ENCODE measurements at places on chromosomes 6 and 20.

DNA sequence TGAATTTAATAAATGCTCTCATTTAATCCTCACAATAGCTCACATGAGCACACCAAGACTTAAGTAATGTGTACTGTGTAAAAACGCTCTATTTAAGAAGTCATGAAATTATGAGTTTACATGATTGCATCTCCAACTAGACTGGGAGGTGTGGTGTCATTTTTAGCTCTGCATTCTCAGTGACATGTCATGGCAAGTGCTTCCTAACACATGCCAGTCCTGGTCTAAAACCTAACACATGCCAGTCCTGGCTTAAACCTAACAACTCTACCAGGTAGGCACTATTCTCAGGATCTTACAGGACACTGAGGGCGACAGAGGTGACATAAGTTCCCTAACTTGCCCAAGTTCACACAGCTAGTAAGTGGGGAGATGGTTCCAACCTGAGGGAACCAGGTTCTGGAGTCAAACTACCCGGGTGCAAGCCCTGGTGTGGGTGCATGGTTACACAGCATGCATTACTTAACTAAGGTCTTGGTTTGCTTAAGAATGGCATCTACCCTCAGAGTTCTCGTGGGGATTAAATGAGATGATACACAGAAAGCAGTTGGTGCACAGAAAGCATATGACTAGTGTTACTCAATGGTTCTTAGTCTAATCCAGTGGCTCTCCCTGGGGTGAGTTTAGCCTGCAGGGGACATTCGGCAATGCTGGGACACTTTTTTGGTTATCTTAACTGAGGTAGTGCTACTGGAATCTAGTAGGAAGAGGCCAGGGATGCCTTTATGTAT lies 14.7 kb downstream of the CLDN20 start:
- DNase-seq: no peak
- H3K27ac ChIP-seq: no peak overlapping the region
- no peaks in the 10 kb centered on the region for H3K27me3 ChIP-seq
- no peaks in the 10 kb centered on the region for H3K4me1 ChIP-seq
- H3K4me3 ChIP-seq: no peak overlapping the region

GRCh38 chr6:74937936-74938335 lies 267.9 kb downstream of the COL12A1 start:
- no peak overlapping the region for H3K27ac ChIP-seq
- no peaks in the 10 kb centered on the region for H3K36me3 ChIP-seq
- no peaks in the 10 kb centered on the region for H3K4me1 ChIP-seq
- no peak for DNase-seq
- H3K27me3 ChIP-seq: no peaks in the 10 kb centered on the region

DNA sequence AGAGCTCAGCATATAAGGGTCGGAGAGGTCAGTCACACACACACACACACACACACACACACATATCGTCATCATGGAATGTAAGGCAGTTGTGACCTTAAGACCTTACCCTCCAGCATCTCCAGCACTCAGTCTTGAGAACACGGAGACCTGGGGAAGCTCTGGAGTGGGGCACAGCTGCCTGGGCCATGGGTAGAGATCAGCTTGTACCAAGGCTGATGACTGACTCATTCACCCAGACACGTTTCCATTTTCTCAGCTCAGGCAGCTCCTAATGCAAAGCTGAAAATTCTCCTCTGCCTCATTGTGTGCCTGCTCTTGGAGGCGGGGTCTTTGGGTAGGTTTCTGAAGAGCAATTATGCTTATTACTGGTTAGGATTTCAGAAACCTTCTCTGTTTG lies 38.3 kb upstream of the PDYN start:
- no peak overlapping the region for H3K27ac ChIP-seq
- no peak for DNase-seq
- H3K27me3 ChIP-seq: no peaks in the 10 kb centered on the region
- no peak overlapping the region for H3K4me3 ChIP-seq
- H3K36me3 ChIP-seq: no peaks in the 10 kb centered on the region

DNA sequence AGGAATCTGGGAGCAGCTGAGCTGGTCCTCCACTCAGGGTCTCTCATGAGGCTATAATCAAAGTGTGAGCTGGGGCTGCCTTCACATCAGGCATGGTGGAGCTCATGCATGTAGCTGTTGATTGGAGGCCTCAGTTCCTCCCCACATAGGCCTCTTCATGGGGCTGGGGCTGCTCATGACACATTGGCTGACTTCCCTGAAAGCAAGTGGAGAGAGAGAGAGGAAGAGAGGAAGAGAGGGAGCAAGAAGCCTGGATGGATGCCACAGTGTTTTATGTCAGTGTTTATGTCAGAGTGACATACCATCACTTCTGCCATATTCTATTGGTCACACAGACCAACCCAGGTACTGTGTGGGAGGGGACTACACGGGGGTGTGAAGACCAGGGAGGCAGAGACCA lies 43.8 kb downstream of the EYA2 start:
- no peaks in the 10 kb centered on the region for H3K36me3 ChIP-seq
- no peaks in the 10 kb centered on the region for H3K27me3 ChIP-seq
- no peak overlapping the region for H3K4me3 ChIP-seq
- H3K4me1 ChIP-seq: no peaks in the 10 kb centered on the region
- no peak overlapping the region for H3K27ac ChIP-seq

- H3K4me3 ChIP-seq: no peak overlapping the region
- H3K4me1 ChIP-seq: peaks cover 7% of the 10 kb centered on the region
- peak; percentile 10 for DNase-seq
- no peaks in the 10 kb centered on the region for H3K27me3 ChIP-seq
Observed at GRCh38 chr20:12023194-12023795, 105.6 kb downstream of the BTBD3 start.

GRCh38 chr6:111995404-111995803 lies 58.5 kb upstream of the CCN6 start:
- H3K4me1 ChIP-seq: no peaks in the 10 kb centered on the region
- peaks cover 2% of the 10 kb centered on the region for H3K27me3 ChIP-seq
- H3K4me3 ChIP-seq: no peak overlapping the region
- no peak overlapping the region for H3K27ac ChIP-seq
- DNase-seq: no peak

- peaks cover 38% of the 10 kb centered on the region for H3K27me3 ChIP-seq
- H3K36me3 ChIP-seq: no peaks in the 10 kb centered on the region
- H3K4me1 ChIP-seq: peaks cover 3% of the 10 kb centered on the region
- no peak overlapping the region for H3K4me3 ChIP-seq
Observed at GRCh38 chr6:137489046-137490005, 4.9 kb downstream of the OLIG3 start.

GRCh38 chr6:48606618-48607017 lies 495.6 kb upstream of the PTCHD4 start:
- no peak overlapping the region for H3K27ac ChIP-seq
- H3K4me1 ChIP-seq: no peaks in the 10 kb centered on the region
- no peaks in the 10 kb centered on the region for H3K36me3 ChIP-seq

DNA sequence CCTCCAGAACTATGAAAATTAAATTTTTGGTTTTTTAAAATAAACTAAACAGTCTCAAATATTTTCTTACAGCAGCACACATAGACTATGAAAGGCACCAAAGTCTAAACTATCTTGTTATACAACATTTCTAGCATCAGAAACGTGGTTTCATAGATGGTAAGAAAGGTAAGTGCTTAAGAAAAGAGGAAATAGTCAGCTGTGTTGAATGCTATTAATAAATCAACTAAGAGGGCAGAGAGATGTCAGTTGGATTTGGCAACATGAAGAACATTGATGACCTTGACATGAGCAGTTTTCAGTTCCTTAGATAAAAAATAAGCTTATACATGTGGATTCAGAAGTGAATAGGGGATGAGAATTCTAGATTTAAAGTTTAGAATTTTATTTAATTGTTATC lies 113.6 kb downstream of the RFX6 start:
- H3K27me3 ChIP-seq: no peaks in the 10 kb centered on the region
- H3K27ac ChIP-seq: no peak overlapping the region

DNA sequence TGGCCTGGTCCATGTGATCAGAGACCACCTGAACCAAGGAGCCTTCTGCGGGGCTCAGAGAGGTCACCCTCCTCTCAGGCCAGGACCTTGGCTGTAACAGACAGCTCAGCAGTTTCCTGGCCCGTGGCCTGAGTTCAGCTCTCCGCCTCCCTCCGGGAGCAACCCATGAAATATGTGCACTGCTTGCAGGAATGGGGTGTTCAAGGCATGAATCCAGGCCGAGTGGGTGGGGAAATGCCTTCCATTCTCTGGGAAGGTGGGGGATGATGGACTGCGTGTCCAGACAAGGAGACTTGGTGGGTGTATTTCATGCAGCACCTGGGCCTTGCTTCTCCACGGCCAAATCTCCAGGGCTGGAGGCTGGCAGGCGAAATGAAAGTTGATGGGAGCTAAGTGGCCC lies 46.0 kb downstream of the SIRPA start:
- no peak overlapping the region for H3K27ac ChIP-seq
- H3K4me3 ChIP-seq: no peak overlapping the region

- H3K27ac ChIP-seq: no peak overlapping the region
- H3K36me3 ChIP-seq: no peaks in the 10 kb centered on the region
- H3K27me3 ChIP-seq: no peaks in the 10 kb centered on the region
- H3K4me1 ChIP-seq: peaks cover 54% of the 10 kb centered on the region
- no peak for DNase-seq
- no peak overlapping the region for H3K4me3 ChIP-seq
Observed at GRCh38 chr20:50013976-50014375, 31.2 kb downstream of the SNAI1 start.

DNA sequence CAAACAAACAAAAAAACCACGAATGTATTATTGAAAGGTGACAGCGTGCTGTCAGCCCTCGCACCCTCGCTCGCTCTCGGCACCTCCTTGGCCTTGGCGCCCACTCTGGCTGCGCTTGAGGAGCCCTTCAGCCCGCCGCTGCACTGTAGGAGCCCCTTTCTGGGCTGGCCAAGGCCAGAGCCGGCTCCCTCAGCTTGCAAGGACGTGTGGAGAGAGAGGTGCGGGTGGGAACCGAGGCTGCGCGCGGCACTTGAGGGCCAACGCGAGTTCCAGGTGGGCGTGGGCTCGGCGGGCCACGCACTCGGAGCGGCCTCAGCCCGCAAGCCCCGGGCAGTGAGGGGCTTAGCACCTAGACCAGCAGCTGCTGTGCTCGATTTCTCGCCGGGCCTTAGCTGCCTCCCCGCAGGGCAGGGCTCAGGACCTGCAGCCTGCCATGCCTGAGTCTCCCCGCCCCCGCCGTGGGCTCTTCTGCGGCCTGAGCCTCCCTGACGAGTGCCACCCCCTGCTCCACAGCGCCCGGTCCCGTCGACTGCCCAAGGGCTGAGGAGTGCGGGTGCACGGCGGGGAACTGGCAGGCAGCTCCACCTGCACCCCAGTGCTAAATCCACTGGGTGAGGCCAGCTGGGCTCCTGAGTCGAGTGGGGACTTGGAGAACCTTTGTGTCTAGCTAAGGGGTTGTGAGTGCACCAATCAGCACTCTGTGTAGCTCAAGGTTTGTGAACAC lies 20.9 kb upstream of the MBOAT1 start:
- no peak overlapping the region for H3K4me3 ChIP-seq
- no peak overlapping the region for H3K27ac ChIP-seq
- DNase-seq: no peak
- H3K27me3 ChIP-seq: no peaks in the 10 kb centered on the region
- H3K4me1 ChIP-seq: no peaks in the 10 kb centered on the region

- H3K36me3 ChIP-seq: no peaks in the 10 kb centered on the region
- H3K27me3 ChIP-seq: peaks cover 2% of the 10 kb centered on the region
- peak overlapping the region; percentile 98 for H3K4me3 ChIP-seq
- peaks cover 21% of the 10 kb centered on the region for H3K4me1 ChIP-seq
- H3K27ac ChIP-seq: peak overlapping the region; percentile 94
Observed at GRCh38 chr6:28982476-28983266, 22.4 kb downstream of the ZNF311 start.

DNA sequence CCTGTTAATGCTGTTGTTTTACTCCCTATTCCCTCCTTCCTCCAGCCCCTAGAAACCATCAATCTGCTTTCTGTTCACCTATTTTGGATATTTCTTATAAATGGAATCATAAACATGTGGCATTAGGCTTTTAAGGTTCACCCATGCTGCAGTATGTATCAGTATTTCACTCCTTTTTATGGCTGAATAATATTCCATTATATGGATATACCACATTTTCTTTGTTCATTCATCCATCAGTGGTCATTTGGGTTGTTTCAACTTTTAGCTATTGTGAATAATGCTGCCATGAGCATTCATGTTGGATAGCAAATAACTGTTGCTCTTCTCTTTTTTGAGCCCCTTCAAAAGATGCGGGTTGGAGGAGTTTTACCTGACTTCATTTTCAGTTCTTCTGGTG lies 89.2 kb downstream of the GCLC start:
- no peak for DNase-seq
- H3K4me3 ChIP-seq: no peak overlapping the region
- H3K27me3 ChIP-seq: no peaks in the 10 kb centered on the region

DNA sequence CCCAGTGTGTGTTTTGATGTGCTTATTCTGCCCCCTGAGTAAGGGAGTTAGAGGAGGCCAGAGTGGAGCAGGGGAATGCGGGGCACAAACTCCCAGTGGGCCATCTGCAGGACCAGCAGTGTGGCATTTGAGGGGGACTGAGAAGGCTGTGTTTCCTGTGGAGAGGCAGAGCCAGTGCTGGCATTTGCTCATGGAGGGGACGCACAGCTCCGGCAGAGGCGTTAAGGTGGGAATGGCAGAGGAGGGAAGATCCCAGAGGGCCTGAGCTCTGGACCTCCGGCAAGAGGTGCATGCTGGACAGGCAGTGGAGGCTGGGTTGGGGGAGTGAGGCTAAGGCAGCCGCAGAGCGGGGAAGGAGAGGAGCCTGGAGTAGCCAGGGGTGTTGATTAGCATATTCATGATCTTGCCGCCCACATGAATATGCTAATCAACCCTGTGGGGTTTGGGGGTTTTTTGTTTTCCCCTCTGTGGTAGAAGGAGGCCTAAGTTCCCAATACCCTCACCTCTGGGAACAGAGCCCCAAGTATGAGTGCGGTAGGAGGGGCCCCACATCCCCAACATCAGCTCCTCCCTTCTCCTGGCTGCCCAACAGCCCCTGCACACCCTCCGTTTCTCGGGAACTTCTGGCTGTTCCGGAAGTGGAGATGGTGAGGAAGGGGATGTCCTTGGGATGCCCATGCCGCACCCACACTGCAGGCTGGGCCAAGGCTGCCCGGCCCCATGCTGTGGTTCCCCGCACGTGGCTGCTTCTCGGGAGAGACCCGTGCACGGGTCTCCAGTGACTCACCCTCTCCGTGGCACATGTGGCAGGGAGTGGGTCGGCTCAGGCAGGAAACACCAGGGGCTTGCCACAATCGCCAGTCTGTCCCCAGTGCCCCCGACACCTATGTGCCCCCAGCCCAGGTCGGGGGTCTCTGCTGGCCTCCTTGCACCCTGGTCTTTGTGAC lies 33.8 kb downstream of the DLGAP4 start:
- no peak overlapping the region for H3K4me3 ChIP-seq
- no peak for DNase-seq
- H3K27ac ChIP-seq: no peak overlapping the region
- no peaks in the 10 kb centered on the region for H3K4me1 ChIP-seq
- H3K36me3 ChIP-seq: no peaks in the 10 kb centered on the region
- peaks cover 39% of the 10 kb centered on the region for H3K27me3 ChIP-seq

DNA sequence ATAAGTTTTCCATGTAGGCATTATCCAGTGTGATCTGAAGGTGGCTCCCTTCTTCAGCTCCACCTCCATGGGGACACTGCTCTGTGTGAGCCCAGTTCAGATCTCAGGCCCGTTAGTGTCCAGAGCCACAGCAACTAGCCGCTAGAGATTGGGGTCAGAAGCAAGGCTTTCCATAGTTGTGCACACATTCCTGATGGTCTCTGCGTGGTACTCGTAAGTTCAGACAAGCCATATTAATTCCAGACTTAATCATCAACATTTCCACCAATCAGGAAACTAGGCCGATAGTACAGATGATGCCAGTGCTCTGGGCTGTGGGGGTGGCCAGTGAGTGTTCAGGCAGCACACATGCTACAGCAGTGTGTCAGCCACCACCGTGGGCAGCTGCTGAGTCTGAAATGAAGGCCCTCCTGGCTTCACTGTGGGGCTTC lies 17.5 kb upstream of the SYNCRIP start:
- H3K27me3 ChIP-seq: no peaks in the 10 kb centered on the region
- DNase-seq: no peak
- H3K4me1 ChIP-seq: no peaks in the 10 kb centered on the region
- H3K4me3 ChIP-seq: no peak overlapping the region

All from common myeloid progenitor, CD34-positive (primary cell).